Activated CD4-positive, alpha-beta memory T cell treated with anti-CD3 and anti-CD28 coated beads, Interleukin-2, amount 10 ng/mL, durations not matched to agents 7 days and 5 days (primary cell): ENCODE measurements at places on chromosomes 3 and 15. TPM values are rescaled to one million over a fixed set of nuclear protein-coding genes. Genes with fewer than 3 reads are reported as not detected.

DNA sequence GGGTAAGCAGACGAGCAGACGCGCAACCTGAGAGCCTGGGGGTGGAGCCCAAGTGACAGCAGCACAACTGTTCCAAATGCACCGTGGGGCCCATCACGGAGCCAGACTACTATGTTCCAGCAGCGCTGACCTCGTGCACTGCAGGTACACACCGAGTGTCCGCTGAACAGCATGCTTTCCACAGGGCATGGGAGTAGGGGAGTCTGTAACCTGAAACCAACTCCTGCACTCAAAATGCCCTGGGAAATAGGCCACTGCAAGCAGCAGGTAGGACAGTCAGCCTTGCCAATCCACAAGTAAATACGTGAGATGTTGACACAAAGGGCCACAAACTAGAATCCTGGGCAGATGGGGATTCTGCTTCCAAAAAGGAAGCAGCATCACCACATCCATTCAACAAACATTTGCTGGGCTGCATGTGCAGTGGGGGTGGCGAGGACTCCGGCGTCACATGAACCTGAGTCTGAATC is 73.9 kb downstream of the TBC1D2B start:
- DNase-seq = no peak
- H3K27ac ChIP-seq = no peak overlapping the region
- H3K27me3 ChIP-seq = no peaks in the 10 kb centered on the region
- H3K4me1 ChIP-seq = peaks cover 24% of the 10 kb centered on the region
- H3K4me3 ChIP-seq = no peak overlapping the region

DNA sequence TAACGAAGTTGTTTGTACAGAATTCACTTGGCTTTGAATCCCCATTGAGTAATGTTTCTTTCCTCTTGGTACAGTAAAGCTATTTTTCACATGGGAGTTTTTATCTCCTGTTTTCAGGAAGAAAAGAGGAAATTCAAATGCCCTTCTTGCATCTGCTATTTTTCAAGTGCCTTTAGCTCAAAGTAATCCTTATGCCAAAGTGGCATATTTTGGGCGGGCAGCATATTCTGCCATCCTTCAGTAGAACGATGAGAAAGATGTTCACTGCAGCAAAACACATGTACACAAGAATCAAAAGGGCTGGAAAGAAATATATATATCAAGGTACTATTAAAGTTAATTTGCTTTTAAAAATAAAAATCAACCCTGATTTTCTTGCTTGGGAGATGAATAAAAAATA is 5.3 kb upstream of the NSMCE3 start:
- peaks cover 7% of the 10 kb centered on the region for H3K4me1 ChIP-seq
- no peak for DNase-seq
- H3K27me3 ChIP-seq = peaks cover under 1% of the 10 kb centered on the region
- H3K27ac ChIP-seq = no peak overlapping the region
- H3K4me3 ChIP-seq = no peak overlapping the region
- no peaks in the 10 kb centered on the region for H3K36me3 ChIP-seq

- H3K36me3 ChIP-seq = peaks cover 74% of the 10 kb centered on the region
- peak overlapping the region; percentile 58 for H3K4me3 ChIP-seq
- H3K4me1 ChIP-seq = peaks cover 83% of the 10 kb centered on the region
- DNase-seq = no peak
- no peaks in the 10 kb centered on the region for H3K27me3 ChIP-seq
These were observed 7.3 kb downstream of the ARL6IP5 start for GRCh38 chr3:69092030-69092516.

DNA sequence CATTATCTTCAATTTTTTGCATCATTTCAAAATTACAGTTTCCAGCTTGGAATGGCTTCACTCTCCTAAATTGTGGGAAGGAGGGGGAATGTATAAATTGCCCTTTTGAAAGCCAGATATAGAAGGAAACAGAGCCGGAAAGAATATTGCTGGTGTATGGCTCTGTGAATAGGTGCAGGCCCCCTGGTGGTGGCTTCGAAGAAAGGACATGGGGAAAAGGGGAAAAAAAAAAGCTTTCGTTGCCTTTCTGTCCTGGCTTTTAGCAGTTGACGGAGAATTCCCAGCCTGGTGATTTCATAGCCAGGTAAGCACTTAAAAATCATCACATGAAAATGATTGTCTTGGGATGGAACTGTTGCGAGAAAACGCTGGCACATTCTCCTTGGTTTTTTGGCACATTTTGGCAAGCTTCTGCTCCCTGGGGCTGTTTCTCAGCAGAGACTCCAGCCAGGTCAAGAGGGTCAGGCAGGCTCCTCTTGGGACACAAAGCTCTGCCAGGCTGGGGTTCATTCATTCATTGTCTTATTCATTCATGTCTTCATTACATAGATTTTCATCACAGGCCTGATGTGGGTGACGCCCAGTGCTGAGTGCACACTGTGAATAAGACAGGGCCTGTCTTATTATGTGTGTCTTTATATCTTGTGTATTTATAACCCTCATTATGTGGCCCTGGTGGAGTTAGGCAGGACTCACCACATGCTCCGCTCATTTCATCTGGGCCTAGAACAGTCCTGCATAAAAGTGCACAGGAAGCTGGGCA is 300.0 kb upstream of the TPM1 start:
- H3K27me3 ChIP-seq = no peaks in the 10 kb centered on the region
- H3K4me1 ChIP-seq = no peaks in the 10 kb centered on the region
- H3K4me3 ChIP-seq = no peak overlapping the region
- no peaks in the 10 kb centered on the region for H3K36me3 ChIP-seq

DNA sequence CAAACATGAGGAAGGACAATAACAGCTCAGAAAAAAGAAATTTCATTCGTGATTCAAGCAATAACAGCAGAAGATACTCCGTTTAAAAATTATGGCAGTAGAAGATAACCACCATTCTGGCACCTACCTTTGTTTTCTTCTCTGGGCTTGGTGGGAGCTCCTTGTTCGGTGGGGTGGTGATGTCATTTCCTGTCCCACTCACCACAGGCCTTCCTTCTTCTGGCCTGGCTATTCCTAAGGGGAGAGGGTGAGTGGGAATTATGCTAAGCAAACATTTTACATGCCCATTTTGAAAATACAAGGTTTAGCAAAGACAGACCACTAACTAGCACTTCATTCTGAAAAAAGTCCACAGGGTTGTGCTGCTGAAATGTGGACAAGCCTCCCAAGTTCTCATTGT is 74.4 kb downstream of the DHX30 start:
- H3K27me3 ChIP-seq = no peaks in the 10 kb centered on the region
- peaks cover 9% of the 10 kb centered on the region for H3K36me3 ChIP-seq
- H3K4me3 ChIP-seq = no peak overlapping the region
- no peak overlapping the region for H3K27ac ChIP-seq

Gene CCDC191
- 3.0 TPM for total RNA-seq

- no peak overlapping the region for H3K4me3 ChIP-seq
- H3K4me1 ChIP-seq = peaks cover 3% of the 10 kb centered on the region
- no peaks in the 10 kb centered on the region for H3K27me3 ChIP-seq
- no peak for DNase-seq
- H3K36me3 ChIP-seq = peaks cover 59% of the 10 kb centered on the region
- H3K27ac ChIP-seq = peak overlapping the region; percentile 48
These were observed 54.5 kb downstream of the TOP2B start for GRCh38 chr3:25610167-25610566.

GRCh38 chr3:194930377-194931204 is 244.9 kb downstream of the FAM43A start:
- peaks cover 11% of the 10 kb centered on the region for H3K27me3 ChIP-seq
- no peak overlapping the region for H3K4me3 ChIP-seq

- no peaks in the 10 kb centered on the region for H3K36me3 ChIP-seq
- peak; percentile 25 for DNase-seq
- H3K27me3 ChIP-seq = no peaks in the 10 kb centered on the region
- H3K4me1 ChIP-seq = peaks cover 17% of the 10 kb centered on the region
These were observed 27.7 kb downstream of the TRAK1 start for GRCh38 chr3:42118762-42119361.

Gene CCDC33
- total RNA-seq = not detected

Gene NR2E3
- total RNA-seq = not detected
